ENCODE measurements at places on chromosomes 6 and 20. TPM values are rescaled to one million over a fixed set of nuclear protein-coding genes. Genes with fewer than 3 reads are reported as not detected.

CCDC28A gene
- 26.8 TPM for polyA plus RNA-seq

- no peak for DNase-seq
Observed at GRCh38 chr6:36954262-36954931, at the start of gene PI16. Gene PI16, plus strand, starts transcription at chr6:36954738. Its CDS starts 23 bp downstream, at chr6:36954761.

- no peak for DNase-seq
Observed at GRCh38 chr6:4280707-4281106, 145.3 kb upstream of the ECI2 start.

DNA sequence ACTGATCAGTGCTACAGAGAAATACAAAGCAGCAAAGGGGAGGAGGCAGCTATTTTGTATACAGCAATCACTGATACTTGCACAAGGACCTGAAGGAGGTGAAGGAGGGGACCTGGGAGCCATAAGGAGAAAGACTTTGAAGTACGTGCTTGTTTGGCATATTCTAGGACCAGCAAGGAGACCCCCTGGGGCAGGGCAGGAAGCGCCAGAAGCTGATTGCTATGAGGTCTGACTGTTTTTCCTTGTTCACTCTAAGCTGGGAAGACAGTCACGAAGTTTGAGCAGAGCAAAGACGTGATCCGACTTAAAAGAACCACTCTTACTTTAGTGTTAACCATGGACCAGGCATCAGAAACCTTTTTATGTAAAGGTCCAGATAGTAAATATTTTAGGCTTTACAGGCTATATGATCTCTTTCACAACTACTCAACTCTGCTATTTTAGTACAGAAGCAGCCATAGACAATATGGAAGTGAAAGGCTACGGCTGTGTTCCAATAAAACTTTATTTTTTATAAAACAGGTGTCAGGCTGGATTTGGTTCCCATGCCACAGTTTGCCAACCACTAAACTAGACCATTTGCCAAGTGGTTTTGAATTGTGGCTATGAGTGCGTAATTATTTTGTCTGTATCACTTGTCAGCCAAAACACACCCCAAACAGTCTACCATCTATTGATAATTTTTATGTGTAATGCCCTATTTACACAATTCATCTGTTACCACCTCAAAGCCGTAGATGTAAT is 217.9 kb downstream of the PRL start:
- DNase-seq, result no peak

DNA sequence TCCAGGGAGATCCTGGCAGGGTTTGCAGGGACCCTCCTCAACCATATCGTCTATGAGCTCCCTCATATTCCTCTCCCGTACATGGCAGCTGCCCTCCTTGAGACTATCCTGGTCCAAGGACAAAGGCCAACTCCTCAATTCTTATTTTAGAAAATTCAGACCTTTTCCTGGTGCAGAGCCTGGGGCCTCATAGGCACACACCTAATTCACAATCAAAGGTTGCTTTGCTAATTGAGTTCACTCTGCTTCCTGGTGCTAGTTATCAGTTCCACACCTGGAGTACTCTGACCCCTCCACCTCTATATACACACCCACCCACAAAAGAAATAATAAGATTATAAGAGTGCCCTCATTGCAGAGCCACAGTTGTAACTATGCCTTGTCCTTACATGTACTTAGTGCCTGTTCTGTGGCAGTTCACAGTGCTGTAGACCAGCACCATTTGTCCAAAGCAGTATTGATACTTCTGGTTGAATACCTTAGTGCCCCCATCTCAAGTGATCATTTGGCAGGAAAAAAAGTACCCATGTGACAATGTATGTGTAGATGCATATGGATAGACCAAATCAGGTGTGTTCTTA is 38.7 kb downstream of the GSS start:
- DNase-seq, result no peak
